Glutamatergic neuron (in vitro differentiated cells): ENCODE measurements at places on chromosomes 1 and 21. TPM values are rescaled to one million over a fixed set of nuclear protein-coding genes. Genes with fewer than 3 reads are reported as not detected.

The KRTAP20-2 gene
- not detected for total RNA-seq

The OR2T33 gene
- not detected for total RNA-seq

The MNDA gene
- not detected for total RNA-seq

The C8B gene
- not detected for total RNA-seq

The KLF17 gene
- total RNA-seq, result 10.9 TPM

The DYNLT5 gene
- total RNA-seq, result 1.4 TPM

The CFAP141 gene
- total RNA-seq, result not detected

The RHD gene
- total RNA-seq, result not detected

The FCRL5 gene
- not detected for total RNA-seq

The HAO2 gene
- not detected for total RNA-seq

The PODN gene
- 3.1 TPM for total RNA-seq

The IGSF9 gene
- total RNA-seq, result 23.4 TPM

The MPL gene
- not detected for total RNA-seq

The SYCP1 gene
- not detected for total RNA-seq

The NR0B2 gene
- not detected for total RNA-seq

The LEPR gene
- total RNA-seq, result 6.8 TPM

The SV2A gene
- total RNA-seq, result 34.9 TPM

The ZNF593OS gene
- 4.2 TPM for total RNA-seq

The SYT14 gene
- total RNA-seq, result 18.1 TPM

The CRYBG2 gene
- 2.2 TPM for total RNA-seq

The RXFP4 gene
- not detected for total RNA-seq

The SPRR4 gene
- total RNA-seq, result not detected

The CD101 gene
- 3.2 TPM for total RNA-seq

The TMOD4 gene
- total RNA-seq, result 0.76 TPM

The ITLN2 gene
- not detected for total RNA-seq

The OR2T29 gene
- not detected for total RNA-seq

The F3 gene
- total RNA-seq, result 0.93 TPM

The ANXA9 gene
- total RNA-seq, result not detected

The TENT5C gene
- total RNA-seq, result 0.27 TPM

The KDF1 gene
- 1.2 TPM for total RNA-seq

The PTGFRN gene
- total RNA-seq, result 61.2 TPM

The CD52 gene
- 2.8 TPM for total RNA-seq

The SLC1A7 gene
- not detected for total RNA-seq

The RGS18 gene
- total RNA-seq, result not detected

The CD84 gene
- not detected for total RNA-seq

The PPM1J gene
- 0.69 TPM for total RNA-seq

The SHE gene
- total RNA-seq, result 0.07 TPM
